ENCODE measurements at places on chromosomes 6 and 20.

DNA sequence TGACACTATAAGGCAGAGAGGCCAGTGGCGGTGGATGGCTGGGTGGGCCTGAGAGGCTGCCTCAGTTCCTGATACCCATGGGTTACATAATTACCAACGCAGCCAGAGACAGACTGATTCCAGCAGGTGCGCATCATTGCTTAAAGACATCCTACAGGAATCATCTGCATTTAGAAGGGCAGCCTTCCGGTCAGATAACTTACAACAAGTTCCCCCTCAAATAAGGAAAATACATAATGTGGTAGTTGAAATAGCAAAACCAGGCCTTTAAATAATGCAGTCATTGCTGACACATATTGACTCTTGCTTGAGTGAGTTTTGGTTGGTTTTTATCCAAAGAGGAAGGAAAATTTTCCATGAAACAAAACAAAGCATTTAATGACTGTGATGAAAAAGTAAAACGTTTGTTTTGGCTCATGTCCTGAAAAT is 81.9 kb downstream of the SIM1 start:
- no peak for DNase-seq

DNA sequence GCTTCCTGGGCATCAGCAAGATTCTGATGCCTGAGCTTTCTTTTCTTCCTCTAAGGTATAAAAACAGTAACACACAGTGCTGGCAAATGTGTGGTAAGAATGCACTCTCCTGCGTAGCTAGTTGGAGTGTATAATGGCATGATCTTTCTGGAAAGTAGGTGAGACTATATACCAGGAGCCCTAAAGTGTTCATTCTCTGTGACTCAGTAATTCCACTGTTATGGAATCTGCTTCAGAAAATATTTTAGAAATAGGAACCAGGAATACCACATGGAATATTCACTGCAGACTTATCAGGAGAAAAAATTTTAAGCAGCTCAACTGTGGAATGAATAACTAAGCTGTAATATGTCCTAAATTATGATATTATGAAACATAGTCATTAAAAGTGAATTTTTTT is 16.9 kb upstream of the CSE1L start:
- no peak for DNase-seq

DNA sequence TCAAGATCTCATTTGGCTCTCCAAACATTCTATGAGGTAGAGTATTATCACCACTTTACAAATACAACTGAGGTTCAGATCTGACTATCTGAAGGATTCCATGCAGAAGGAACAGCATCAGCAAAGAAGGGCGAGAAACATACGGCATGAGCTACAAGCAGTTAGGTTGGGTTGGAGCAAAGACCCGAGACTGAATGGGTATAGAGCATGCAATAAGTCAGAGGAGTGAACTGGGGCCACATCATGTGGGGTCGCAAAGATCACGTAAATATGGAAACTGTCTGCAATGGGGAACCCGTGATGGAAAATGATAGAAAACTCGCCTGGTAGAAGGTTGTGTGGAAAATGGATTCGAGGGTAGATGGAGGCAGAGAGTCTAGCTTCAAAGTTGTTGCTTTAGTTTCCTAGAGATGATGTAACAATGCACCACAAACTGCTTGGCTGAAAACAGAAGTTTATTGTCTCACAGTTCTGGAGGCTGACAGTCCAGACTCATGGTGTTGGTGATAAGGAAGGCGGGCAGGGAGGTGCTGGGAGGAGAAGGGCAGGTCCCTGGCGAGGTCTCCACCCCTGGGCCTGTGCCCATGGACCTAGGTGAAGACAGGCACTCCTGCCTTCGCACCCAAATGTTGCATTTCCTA is 44.3 kb upstream of the BCLAF1 start:
- DNase-seq = no peak

GRCh38 chr6:119929121-119929520 is 579.6 kb upstream of the MAN1A1 start:
- no peak for DNase-seq

- DNase-seq = no peak
These were observed 74.7 kb downstream of the STXBP5 start for GRCh38 chr6:147278891-147279290.

DNA sequence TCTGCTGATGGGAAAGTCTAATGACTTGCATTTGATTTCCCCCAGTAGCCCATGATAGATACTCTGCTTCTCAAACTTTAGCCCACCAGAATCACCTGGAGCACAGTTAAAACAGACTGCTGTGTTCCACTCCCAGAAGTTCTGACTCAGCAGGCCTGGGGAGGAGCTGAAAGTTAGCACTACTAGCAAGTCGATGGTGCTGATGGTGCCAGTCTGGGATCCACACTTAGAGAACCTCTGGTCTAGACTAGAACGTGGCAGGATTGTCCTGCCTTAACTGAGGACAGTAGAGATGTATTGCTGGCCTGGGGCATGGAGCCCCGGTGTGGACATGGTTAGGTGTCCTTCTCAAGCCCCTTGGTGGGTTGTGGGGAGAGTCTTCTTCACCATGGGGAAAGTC is 8.7 kb downstream of the TOX2 start:
- DNase-seq = no peak

DNA sequence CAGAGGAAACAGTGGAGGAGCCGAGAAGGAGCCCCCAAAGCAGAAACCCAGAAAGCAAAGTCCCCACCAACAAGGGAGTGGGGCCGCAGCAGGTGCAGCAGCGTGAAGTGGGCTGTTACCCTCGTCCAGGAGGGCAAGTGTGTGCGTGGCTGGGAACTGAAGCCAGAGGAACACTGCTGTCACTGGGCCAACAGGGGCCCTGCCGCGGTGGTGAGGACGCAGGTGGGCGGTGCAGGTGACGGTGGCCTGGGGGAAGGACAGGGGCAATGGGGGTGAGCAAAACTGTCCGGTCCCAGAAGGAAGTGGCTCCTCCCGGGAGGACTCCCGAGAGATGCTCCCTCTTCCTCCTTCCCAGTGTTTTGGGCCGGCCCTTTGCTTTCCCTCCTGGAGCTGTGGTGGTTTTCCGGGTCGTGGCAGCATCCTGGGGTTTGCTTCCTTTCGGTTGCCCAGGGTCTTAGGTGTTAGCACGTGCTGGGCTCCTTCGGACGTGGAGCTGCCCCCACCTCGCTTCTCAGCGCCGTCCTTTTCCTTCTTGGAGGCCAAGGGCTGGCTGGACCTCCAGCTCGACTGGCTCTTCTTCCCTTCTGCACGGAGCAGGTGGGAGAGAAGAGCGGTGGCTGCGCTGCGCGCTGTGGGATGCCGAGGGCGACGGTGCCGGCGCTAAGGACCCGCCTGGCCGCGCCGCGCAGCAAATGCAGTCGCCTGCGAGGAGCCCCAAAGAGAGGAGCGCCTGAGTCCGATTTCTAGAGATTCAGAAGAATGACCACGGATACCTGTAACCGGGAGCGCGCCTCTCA is 62.7 kb upstream of the SLC2A12 start:
- no peak for DNase-seq

All from muscle of arm (tissue), 14 donors.